MM.1S (cell line): ENCODE measurements at places on chromosomes 7 and 10.
A peak's percentile ranks its signal among the peaks of the same experiment; 100 is the strongest.

DNA sequence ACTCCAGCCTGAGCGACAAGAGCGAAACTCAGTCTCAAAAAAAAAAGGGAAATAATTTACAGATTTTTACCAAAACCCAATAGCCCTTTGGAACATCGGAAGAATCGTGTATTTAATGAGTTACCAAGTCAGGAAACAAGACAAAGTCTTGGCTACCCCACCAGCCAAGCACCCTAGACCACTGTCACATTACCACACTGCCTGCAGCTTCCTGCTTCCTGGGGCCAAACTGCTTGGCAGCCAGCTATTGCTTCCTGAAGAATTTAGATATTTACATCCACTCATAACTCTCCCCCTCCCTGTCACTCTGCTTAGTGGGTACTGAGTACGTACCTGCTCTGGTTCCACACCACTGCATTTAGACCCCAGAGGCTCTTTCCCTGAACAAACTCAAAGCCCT is 14.1 kb upstream of the TNPO3 start:
- no peaks in the 10 kb centered on the region for H3K36me3 ChIP-seq
- no peak for DNase-seq
- H3K27ac ChIP-seq, result no peak overlapping the region
- no peaks in the 10 kb centered on the region for H3K27me3 ChIP-seq
- H3K4me1 ChIP-seq, result peaks cover 14% of the 10 kb centered on the region

GRCh38 chr10:34430685-34431084 is 384.4 kb downstream of the PARD3 start:
- no peak overlapping the region for H3K27ac ChIP-seq
- DNase-seq, result no peak
- no peaks in the 10 kb centered on the region for H3K27me3 ChIP-seq
- no peak overlapping the region for H3K4me3 ChIP-seq
- H3K36me3 ChIP-seq, result no peaks in the 10 kb centered on the region

DNA sequence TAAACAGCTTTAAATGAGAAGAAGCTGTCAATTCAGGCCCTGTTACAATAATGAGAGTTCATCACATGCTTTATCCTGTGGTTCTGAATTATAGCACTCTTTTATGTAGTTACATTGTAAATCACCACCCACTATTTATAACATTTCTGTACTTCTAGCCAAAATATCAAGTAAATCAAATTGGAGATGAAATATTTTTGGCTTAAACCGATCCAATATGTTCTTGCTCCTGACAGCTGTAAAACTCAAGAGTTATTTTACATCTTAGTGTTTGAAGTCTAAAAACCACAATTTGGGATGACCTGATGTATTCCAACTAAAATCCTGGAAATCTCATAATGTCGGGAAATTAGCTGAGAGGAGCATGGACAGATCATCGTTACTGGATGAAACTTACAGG is 371.2 kb upstream of the LRRN3 start:
- no peaks in the 10 kb centered on the region for H3K4me1 ChIP-seq
- H3K27ac ChIP-seq, result no peak overlapping the region
- no peak overlapping the region for H3K4me3 ChIP-seq
- H3K36me3 ChIP-seq, result no peaks in the 10 kb centered on the region
- no peaks in the 10 kb centered on the region for H3K27me3 ChIP-seq

DNA sequence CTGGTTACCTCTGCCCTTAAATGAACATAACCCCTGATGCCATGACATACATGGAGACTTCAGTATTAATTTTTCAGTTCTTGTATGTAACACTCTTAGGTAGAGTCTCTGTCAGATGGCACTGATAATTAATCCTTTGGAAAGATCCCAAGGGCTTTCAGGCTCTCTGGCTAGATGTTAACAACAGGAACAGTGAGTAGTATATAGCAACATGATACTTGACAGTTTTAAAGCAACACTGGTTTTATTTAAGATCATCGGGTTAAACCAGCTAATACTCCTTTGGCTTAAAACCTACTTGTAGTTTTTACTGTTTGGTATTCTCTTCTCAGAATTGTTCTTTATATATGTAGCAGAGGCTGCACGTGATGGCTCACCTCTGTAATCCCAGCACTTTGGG is 27.3 kb downstream of the AHCYL2 start:
- H3K36me3 ChIP-seq, result no peaks in the 10 kb centered on the region
- no peak overlapping the region for H3K27ac ChIP-seq
- DNase-seq, result no peak
- no peak overlapping the region for H3K4me3 ChIP-seq

DNA sequence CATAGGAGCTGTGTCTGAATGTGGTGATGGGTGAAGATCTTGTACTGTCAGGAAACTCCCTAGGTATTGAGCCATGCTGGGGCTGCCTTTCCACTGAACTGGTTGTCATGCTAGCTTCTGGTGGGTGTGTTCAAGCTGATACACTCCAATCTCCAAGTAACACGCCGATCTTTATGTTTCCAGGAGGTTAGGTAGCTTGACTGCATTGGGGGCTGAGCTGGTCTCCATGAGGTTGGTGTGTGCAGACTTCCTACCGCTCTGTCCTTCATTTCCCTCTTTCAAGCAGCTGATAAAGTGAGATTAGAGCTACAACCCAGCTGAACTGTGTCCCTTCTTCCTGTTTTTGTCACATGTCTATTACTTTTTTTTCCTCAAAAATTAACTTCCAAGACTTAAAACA is 265.5 kb downstream of the ANKRD30A start:
- H3K4me1 ChIP-seq, result no peaks in the 10 kb centered on the region
- no peak overlapping the region for H3K27ac ChIP-seq

GRCh38 chr7:149764481-149765398 is 8.6 kb downstream of the ZNF467 start:
- H3K4me1 ChIP-seq, result no peaks in the 10 kb centered on the region
- H3K36me3 ChIP-seq, result no peaks in the 10 kb centered on the region
- H3K4me3 ChIP-seq, result no peak overlapping the region
- no peak for DNase-seq

- no peaks in the 10 kb centered on the region for H3K36me3 ChIP-seq
- H3K27ac ChIP-seq, result no peak overlapping the region
- DNase-seq, result no peak
- no peaks in the 10 kb centered on the region for H3K27me3 ChIP-seq
Measured at GRCh38 chr7:156906200-156906649, 13.2 kb upstream of the LMBR1 start.

DNA sequence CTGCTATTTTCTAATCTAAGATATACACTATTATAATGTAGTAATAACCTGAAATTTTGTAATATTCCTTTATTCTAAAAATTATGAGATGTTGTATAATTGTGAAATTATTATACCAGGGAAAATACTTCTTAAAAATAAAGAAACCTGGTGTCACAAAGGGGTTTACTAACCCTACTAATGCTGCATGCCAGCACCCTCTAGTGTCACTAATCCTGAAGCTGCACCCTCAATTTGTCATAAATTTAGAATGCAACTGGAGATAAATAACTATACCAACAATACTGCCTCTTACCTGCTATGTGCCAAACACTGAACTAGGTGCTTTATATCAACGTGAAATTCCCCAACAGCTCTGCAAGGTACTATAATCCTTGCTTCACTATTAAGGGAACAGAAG is 30.8 kb downstream of the TM9SF3 start:
- H3K27me3 ChIP-seq, result no peaks in the 10 kb centered on the region
- no peaks in the 10 kb centered on the region for H3K4me1 ChIP-seq
- H3K36me3 ChIP-seq, result no peaks in the 10 kb centered on the region; the same call in 1 of the 2 replicates
- peak; percentile 15 for DNase-seq

DNA sequence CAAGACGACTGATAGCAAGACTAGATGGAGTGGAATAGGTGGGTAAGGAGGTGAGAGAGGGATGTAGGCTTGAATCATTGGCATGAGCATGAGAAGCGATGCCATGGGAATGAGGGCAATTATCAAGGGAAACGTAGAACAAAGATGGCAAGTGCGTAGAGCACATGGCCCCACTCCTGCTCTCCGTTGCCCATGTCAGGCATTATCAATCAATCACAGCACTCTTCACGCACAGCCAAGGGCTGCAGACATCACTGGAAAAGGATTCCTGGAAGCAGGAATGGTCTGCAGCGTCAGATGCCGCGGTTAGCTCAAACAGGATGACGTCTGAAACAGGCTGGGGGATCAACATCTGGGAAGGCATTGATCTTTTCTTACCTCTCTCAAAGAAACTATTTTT is 25.6 kb upstream of the GALNTL5 start:
- H3K27me3 ChIP-seq, result peaks cover 38% of the 10 kb centered on the region
- H3K4me3 ChIP-seq, result no peak overlapping the region
- no peak overlapping the region for H3K27ac ChIP-seq

DNA sequence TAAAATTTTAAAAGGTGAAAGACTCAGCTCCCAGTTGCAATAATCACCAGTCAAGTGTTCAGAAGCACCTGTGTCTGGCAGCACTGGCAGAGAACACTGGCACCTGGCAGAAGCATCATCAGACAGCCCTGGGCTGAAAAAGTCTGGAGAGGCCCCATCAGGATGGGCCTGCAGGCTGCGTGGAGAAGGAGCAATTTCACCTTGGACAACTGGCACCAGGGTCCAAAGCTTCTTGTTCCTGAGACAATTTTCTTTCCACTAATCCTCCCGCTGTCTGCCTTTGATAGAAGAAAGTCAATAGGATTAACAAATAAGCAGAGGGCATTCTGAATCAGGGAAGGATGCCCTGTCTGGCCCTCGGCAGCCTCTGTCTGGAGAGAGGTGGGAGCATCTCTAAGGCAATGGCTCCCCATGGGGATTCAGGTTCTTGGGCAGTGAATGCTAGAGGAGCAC is 6.5 kb downstream of the COBL start:
- H3K4me1 ChIP-seq, result no peaks in the 10 kb centered on the region
- no peak overlapping the region for H3K4me3 ChIP-seq
- no peak for DNase-seq
- no peaks in the 10 kb centered on the region for H3K36me3 ChIP-seq
- no peaks in the 10 kb centered on the region for H3K27me3 ChIP-seq

DNA sequence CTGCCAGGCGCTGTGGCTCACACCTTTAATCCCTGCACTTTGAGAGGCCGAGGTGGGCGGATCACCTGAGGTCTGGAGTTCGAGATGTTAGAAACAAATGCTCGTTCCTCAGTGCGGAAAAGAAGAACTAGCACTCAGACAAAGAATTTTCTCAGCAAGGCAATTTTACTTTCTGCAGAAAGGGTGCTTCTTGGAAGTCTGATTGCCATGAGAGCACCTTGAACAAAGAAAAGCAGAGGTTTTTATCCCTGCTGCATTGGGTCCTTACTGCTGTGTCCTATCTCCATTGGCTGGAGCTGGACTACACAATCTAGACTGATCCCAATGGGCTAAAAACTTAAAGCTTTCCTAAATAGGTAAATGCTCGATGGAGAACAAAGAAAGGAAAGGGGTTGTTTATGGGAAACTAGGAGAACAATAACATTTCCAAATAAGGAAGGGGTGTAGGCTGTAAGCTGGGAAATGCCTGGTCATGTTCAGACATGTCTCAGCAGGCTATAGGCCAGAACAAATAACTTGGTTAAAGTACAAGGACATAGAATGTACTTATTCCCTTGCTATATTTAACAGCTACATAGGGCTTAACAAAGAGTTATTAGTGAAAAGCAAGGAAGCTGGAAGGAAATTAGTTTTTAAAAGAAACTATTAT is 26.1 kb upstream of the ACTR3B start:
- H3K36me3 ChIP-seq, result no peaks in the 10 kb centered on the region
- H3K27me3 ChIP-seq, result no peaks in the 10 kb centered on the region

- DNase-seq, result peak; percentile 46
- no peak overlapping the region for H3K27ac ChIP-seq
- H3K27me3 ChIP-seq, result peaks cover 80% of the 10 kb centered on the region
Measured at GRCh38 chr7:100629117-100629716, 12.1 kb downstream of the TFR2 start.

- no peaks in the 10 kb centered on the region for H3K4me1 ChIP-seq
- H3K36me3 ChIP-seq, result no peaks in the 10 kb centered on the region
- no peak overlapping the region for H3K4me3 ChIP-seq
- no peaks in the 10 kb centered on the region for H3K27me3 ChIP-seq
- no peak overlapping the region for H3K27ac ChIP-seq
Measured at GRCh38 chr10:122116331-122116730, 127.4 kb downstream of the TACC2 start.

- no peak overlapping the region for H3K4me3 ChIP-seq
- no peaks in the 10 kb centered on the region for H3K27me3 ChIP-seq
- H3K4me1 ChIP-seq, result peaks cover 4% of the 10 kb centered on the region; the same call in 1 of the 2 replicates
- no peak overlapping the region for H3K27ac ChIP-seq
- peaks cover 27% of the 10 kb centered on the region for H3K36me3 ChIP-seq
Measured at GRCh38 chr10:125739994-125740679, 20.6 kb downstream of the EDRF1 start.

DNA sequence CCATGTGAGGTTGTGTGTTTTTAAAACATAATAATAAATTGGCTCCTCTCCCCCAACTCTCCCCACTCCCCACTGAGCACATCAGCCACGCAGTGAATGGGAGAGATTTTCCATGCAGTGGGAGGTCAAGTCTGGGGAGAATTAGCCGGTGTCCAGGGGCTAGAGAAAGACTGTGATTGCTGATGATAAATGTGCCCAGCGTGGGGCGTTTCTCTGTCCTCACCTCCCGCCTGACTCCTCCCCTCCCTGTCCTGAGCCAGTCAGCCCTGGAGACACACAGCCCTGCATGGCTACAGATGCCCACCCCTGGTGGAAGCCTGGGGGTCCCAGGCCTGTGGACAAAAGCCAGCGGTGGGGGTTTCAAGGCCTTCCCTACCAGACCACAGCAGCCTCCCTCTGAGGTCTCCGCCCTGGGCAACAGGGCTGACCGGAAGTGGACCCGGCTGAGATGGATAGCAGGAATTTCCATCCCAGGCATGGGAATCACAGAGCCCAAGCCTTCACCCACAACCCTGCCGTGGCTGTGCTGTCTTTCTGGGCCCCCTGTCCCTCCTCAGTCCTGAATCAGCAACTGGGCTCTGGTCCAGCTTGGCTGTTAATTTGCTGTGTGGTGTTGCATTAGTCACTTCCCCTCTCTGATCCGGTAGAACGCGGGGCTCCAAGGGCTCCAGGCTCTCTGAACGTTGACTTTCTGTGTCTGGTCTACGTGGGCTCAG is 46.8 kb upstream of the SLC29A3 start:
- no peak for DNase-seq
- H3K36me3 ChIP-seq, result no peaks in the 10 kb centered on the region

GRCh38 chr7:151754142-151754590 is 122.7 kb downstream of the PRKAG2 start:
- no peak overlapping the region for H3K27ac ChIP-seq
- no peak overlapping the region for H3K4me3 ChIP-seq
- H3K36me3 ChIP-seq, result no peaks in the 10 kb centered on the region
- DNase-seq, result peak; percentile 18

- H3K27ac ChIP-seq, result peak overlapping the region; percentile 97; the same call in 1 of the 2 replicates
- peak overlapping the region; percentile 88 for H3K4me3 ChIP-seq
- no peaks in the 10 kb centered on the region for H3K27me3 ChIP-seq
Measured at GRCh38 chr10:31031205-31031557, 484 bp downstream of the ZNF438 start.
